Mesothelial cell of epicardium (in vitro differentiated cells): ENCODE measurements at places on chromosomes 3 and 15.

- DNase-seq, result no peak
Observed at GRCh38 chr3:182105875-182106274, 394.1 kb downstream of the SOX2 start.

GRCh38 chr3:114709102-114709501, 415.3 kb downstream of the TIGIT start:
- no peak for DNase-seq

DNA sequence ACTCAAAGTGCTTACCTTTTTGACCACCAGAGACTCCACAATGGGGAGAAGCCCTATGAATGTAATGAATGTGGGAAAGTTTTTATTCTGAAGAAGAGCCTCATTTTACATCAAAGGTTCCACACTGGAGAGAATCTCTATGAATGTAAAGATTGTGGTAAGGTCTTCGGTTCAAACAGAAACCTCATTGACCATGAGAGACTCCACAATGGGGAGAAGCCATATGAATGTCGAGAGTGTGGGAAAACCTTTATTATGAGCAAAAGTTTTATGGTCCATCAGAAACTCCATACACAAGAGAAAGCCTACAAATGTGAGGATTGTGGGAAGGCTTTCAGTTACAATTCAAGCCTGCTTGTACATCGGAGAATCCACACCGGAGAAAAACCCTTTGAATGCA, 5.5 kb upstream of the ZNF35 start:
- DNase-seq, result no peak

DNA sequence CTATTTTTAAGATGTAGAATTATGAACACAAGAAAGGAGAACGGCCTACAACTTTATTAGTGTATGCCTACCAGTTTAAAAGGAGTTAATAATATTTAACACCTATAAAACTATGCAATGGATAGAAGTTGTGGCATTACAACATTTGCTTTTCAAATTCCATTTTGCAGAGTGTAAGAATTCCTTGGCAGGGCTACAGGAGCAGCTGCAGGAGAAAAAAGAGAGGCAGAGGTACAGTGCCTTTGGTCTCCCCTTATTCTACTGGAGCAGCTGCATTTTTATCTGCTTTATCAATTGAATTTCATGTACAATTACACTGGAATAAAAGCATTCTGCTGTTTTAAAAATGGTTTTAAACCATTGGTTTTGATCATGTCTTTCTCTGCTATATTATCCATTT, 145.7 kb upstream of the KCNH8 start:
- no peak for DNase-seq

DNA sequence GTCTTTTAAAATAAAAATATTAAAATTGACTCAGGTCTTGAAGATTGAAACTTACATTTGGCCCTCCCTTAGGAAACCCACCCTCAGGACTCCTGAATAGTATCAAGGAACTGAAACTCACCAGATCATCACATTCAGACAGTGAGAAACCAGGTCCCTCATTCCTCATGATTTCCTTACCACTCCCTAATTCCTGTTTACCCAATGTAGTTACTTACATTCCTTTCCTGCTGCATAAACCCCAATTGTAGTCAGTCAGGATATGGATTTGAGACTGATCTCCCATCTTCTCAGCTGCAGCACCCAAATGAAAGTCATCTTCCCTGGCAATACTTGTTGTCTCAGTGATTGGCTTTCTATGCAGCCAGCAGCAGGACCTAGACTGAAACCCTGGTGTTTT, 8.6 kb downstream of the ATP13A4 start:
- no peak for DNase-seq

GRCh38 chr3:7518456-7518855, 657.5 kb downstream of the GRM7 start:
- no peak for DNase-seq

GRCh38 chr3:62968128-62968527, 92.9 kb upstream of the CADPS start:
- DNase-seq, result no peak

DNA sequence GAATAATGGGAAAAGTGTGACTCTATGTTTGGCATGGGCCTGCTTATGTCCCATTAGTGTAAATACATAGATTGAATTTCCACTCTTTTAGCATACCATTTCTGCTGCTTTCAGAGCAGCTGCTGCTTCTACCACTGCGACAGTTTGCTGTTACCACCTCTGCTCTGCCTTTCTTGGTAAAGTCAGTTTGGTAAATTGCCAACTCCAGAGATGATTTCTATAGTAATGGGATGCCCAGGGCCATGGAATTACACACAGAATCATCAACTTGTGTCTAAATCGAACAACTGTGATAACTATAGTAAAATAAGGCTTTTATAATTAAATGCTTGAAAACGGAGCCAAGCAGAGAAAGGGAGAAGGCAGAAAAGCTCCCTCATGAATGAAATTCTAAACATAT, 168.4 kb upstream of the VEPH1 start:
- DNase-seq, result no peak

- no peak for DNase-seq
Observed at GRCh38 chr15:95324656-95325055, 1005.8 kb upstream of the NR2F2 start.

- no peak for DNase-seq
Observed at GRCh38 chr15:76313731-76314130, 2.5 kb upstream of the ETFA start.

GRCh38 chr15:101250873-101251829, 697 bp downstream of the CHSY1 start:
- DNase-seq, result peak; percentile 38

DNA sequence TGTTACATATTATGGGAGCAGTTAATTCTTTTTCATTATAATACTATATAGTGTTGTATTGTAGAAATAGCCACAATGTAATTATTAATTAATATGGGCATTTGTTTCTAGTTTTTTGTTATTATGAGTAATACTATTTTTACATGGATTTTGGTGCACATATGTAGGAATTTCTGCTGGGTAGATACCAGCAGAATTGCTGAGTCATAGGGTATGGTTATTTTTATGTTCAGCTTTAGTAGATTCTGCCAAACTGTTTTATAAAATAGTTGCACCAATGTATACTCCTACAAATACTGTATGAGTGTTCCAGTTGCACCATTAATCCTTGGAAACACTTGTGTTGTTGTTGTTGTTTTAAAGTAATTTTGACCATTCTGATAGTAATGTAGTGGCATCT, 91.5 kb downstream of the SH3GL3 start:
- no peak for DNase-seq

GRCh38 chr3:65356331-65357248, 668.8 kb upstream of the ADAMTS9 start:
- DNase-seq, result no peak

DNA sequence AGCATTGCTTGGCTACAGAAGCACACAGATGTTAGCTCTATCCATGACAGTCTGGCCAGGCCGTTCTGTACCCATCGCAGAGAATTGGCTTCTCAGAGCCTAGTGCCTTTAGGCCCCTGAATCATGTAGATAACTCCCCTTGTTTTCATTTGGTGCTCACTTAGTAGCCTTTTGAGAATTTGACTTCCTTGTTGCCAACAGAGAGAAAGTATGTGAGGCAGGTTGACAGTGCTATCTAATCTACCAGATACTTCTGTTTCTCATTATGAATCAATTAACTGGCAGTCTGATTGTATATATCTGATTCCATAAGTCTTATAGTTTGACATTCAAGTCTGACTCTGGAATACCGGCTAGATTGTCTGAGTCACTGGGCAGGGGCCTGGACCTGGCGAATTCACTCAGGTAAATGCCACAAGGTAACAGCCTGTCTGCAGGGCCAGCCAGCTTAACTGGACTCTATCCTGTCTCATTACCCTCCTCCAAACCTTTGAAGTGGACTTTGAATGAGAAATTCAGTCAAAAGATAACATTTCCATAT, 160.2 kb downstream of the GHSR start:
- DNase-seq, result no peak

DNA sequence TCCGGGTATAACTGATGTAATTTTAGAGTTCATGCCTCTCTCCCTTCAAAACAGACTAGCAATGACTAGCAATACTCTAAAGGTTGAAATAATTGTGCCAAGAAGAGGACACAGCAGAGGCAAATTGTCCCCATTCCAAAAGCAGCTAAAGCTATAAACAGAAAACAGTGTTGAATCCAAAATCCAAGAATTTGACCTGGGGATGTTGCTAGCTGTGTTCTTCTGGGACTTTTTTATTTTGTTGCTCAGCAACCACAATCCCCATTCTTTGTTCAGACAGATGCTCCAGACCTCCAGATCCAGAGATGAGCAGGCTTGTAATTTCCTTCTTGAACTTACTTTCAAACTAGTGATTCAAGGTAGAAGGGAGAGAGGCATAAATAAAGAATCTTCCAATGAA, 191.5 kb downstream of the FOXB1 start:
- DNase-seq, result no peak

- DNase-seq, result no peak
Observed at GRCh38 chr3:98655666-98656065, 62.3 kb upstream of the CPOX start.

DNA sequence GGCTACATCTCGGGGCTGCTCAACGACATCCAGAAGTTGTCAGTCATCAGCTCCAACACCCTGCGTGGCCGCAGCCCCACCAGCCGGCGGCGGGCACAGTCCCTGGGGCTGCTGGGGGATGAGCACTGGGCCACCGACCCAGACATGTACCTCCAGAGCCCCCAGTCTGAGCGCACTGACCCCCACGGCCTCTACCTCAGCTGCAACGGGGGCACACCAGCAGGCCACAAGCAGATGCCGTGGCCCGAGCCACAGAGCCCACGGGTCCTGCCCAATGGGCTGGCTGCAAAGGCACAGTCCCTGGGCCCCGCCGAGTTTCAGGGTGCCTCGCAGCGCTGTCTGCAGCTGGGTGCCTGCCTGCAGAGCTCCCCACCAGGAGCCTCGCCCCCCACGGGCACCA, 17.0 kb downstream of the ANKRD63 start:
- DNase-seq, result no peak

DNA sequence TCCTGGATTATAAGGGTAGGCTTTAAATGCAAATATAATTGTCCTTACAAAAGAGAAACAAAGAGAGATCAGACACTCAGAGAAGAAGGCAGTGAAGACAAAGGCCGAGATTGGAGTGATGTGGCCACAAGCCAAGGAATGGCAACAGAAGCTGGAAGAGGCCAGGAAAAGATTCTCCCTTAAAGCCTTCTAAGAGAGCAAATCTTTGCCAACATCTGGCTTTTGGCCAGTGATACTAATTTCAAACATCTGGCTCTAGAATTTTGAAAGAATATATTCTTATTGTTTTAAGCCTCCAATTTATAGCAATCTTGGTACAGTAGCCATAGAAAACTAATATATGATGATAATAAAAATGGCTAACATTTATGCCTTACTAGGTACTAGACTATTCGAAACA, 615.8 kb upstream of the ZNF385D start:
- DNase-seq, result no peak

- DNase-seq, result no peak
Observed at GRCh38 chr15:36579792-36580431, 486 bp downstream of the CDIN1 start.

GRCh38 chr3:16319307-16319706, 54.3 kb downstream of the OXNAD1 start:
- DNase-seq, result no peak

- peak; percentile 37 for DNase-seq
Observed at GRCh38 chr3:127208483-127209100, 15.7 kb downstream of the PRR23E start.

GRCh38 chr15:84812842-84813241, 4.3 kb upstream of the ALPK3 start:
- no peak for DNase-seq

GRCh38 chr3:194344012-194344411, 7.1 kb downstream of the CPN2 start:
- peak; percentile 65 for DNase-seq

- DNase-seq, result no peak
Observed at GRCh38 chr15:55194256-55194655, 2.5 kb downstream of the RSL24D1 start.

DNA sequence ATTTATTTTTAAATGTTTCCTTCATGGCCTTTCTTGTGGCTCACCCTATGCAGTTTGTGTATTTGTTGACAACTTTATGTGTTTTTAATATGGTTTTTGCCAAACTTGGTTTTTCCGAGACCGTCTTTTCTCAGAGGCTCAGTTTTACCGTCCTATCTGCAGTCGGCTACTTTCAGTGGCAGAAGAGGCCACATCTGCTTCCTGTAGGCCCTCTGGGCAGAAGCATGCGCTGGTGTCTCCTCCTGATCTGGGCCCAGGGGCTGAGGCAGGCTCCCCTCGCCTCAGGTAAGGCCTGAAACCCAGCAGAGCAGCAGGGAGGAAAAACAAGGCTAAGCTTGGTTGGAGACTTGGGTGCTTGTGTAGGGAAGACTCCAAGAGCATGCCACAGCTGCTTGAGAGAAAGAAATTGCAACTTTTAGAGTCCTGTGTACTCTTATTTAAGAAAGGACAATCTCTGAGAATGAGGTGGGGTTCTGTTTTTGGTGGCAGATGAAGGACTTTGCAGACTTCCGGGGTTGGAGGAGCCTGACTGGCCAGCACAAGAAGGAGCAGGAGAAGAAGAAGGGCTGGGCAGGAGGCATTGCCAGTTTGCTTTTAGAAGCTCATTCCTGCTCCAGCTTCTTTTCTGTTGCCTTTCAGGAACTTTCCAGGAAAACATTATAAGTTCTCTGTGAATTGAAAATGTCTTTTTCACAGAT, at the start of gene TIGIT:
Gene TIGIT (plus strand): TSS at position 191 of the 698 bp plus-strand sequence. CDS start 34 bp downstream, at position 225.
- no peak for DNase-seq

GRCh38 chr15:55652359-55652758, 64.2 kb upstream of the PYGO1 start:
- no peak for DNase-seq

GRCh38 chr3:168709073-168709472, 613.3 kb upstream of the GOLIM4 start:
- DNase-seq, result no peak
